ENCODE measurements at places on chromosomes 2 and 18.

- DNase-seq, result no peak
These were observed 13.3 kb downstream of the ATF2 start for GRCh38 chr2:175154661-175155082.

- no peak for DNase-seq
These were observed 448.8 kb downstream of the TXNL1 start for GRCh38 chr18:56189615-56190014.

GRCh38 chr2:220955776-220956175 lies 616.3 kb downstream of the EPHA4 start:
- DNase-seq, result no peak

DNA sequence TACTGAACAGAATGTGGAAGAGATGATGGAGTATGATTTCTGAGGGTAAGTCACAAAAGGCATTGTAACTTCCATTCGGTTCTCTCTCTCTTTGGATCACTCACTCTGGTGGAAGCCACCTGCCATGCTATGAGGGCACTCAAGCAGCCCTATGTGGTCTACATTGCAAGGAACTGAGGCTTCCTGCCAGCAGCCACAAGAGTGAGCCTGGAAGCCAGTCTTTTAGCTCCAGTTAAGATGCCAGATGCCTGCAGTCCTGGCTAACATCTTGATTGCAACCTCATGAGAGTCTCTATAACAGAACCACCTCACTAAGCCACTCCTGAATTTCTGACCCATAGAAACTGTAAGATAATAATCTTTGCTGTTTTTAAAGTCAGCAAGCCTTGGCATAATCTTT lies 935.7 kb downstream of the LRP1B start:
- no peak for DNase-seq

DNA sequence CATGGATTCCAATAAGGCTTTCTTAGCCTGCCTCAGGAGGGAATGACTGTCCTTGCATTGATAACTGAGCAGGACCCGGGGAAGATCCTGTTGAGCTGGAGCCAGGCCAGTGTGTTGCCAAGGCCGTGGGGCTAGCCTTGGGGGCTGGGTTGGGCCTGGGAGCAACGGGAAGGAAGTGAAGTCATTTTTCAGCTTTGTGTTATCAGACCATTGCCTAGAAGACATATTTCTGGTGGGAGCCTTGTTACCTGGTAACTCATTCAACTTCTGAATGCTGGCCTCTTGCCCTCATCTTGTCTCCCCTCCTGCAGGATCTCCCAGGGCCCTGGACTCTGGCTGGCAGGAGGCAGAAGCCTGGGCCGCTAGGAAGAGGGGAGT lies 92.7 kb upstream of the MGAT5 start:
- no peak for DNase-seq

DNA sequence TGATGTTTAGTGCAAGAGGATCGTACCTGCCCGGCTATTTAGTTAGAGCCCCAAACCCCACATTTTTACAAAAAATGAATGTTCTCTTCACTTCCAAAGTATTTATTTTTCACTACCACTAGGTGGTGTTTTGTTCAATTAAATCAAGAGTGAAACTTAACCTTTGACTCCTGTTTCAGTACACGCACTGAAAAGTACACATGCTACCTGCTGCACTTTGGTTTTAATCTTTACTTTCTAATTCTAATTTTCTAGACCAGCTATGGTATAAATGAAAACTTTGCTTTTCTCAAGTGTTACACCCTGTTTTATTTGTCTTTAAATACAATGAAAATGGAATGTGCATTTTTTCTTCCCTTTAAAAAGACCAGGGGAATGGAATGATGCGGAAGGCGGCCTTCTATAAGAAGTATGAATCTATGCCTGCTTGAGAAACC lies 31.4 kb upstream of the CHN1 start:
- no peak for DNase-seq

- no peak for DNase-seq
These were observed 43.6 kb downstream of the SLC5A7 start for GRCh38 chr2:108029912-108030311.

DNA sequence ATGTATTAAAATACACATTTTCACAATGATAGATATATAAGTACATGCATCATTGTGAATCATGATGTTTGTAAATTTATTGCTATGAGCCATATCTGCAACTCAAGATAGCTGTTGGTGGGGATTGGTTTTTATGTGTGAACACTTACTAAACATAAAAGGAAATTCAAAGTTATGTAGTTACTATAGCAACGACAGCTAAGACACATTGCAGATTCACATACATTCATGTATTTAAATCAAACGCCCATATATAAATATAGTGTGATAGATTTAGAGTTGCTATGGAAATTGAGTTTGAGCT lies 65.6 kb downstream of the MAPRE2 start:
- DNase-seq, result no peak

GRCh38 chr18:48215876-48216638 lies 193.1 kb downstream of the ZBTB7C start:
- no peak for DNase-seq

DNA sequence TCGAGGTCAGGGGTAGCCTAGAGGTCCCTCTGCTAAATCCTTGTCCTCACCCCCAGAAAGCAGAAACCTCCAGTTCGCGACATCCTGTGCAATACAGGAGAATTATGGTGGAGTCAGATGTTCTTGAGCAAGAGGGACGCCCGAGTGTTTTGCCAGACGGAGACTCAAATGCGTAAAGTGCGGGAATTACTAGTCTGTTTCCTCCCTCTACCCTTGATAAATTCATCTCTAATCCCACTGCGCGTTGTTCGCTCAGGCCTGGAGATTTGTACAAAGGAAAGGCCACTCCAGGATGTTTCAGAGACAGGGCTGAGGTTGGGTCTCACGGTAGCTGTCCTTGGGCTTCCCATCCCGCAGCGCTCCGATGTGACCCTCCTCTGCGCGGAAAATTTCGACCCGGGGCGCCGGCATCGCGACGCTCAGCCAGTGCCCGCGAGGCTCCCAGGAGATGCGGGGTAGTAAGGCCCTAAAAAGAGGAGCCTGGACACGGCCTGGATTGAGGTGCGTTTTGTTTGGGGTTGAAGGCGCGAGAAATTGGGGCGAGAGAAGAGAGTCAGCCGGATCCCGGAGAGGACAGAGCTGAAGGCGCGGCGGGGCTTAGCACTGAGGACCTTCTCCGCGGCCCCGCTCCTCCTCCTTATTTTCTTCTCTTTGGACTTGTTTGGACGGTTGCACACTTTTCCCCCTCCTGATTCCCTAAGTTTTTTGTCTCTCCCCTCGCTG lies 2.6 kb upstream of the NEUROD1 start:
- DNase-seq, result no peak

DNA sequence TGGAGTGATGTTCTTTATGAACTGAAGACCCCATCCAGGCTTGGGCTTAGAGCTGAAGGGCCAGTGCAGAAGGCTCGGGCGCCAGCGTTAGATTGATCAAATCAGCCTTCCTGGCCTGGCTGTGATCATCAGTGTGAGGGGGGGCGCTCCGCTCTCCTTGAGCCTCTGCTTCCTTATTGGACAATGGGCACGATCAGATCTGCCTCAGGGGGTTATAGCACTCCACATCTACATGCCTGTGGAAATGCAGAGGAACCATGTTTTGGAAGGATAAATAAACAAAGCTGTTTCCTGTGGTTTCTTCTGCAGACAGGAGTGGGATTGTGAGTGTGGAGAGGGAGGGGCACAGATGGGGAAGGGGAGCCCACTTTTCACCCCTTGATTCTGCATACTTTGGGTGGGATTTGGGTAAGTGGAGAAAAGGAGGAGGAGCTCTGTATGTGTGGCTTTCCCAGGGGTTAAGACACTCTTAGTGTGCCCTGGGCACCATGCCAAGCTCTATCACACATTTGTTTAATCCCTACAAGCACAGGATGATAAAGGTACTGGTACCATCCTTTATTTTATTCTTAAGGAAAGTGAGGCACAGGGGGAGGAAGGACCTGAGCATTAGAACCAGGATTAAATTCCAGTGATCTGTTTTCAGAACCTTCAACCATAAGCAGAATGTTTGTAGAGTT lies 150.5 kb downstream of the EN1 start:
- no peak for DNase-seq
